Activated T-helper 1 cell treated with anti-CD3 and anti-CD28 coated beads, Interleukin-2, amount 50 U/mL, for 16 hours (primary cell): ENCODE measurements at places on chromosomes 1 and 21.

GRCh38 chr1:236753516-236753915, 41.6 kb upstream of the MTR start:
- no peak for DNase-seq

DNA sequence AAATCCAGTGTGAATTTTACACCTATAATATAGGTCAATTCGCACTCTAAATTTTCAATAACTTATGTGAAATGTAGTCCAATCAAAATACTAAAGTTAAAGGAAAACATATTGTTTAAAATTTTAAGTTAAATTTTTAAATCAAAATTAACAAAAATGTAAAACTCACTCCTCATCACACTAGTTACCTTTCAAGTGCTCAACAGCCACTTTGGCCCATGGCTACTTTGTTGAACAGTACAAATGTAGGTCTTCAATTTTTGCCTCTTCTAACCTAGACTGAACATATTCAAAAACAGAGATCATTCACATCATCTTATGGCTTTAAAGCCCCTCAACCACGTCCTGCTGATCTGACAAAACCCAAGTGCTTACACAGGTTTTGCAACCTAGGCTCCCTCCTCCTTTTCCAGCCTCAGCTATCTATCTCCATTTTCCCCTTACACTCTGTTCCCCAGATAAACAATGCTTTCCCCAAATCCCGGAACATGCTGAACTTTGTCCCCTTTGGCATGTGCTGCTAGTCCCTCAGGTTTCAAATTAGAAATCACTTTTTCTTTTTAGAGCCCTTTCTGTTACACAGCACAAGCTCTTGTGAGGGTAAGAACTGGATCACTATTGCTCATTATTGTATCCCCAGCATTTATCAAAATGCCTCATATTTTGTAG, 110.6 kb downstream of the AKT3 start:
- DNase-seq = no peak

DNA sequence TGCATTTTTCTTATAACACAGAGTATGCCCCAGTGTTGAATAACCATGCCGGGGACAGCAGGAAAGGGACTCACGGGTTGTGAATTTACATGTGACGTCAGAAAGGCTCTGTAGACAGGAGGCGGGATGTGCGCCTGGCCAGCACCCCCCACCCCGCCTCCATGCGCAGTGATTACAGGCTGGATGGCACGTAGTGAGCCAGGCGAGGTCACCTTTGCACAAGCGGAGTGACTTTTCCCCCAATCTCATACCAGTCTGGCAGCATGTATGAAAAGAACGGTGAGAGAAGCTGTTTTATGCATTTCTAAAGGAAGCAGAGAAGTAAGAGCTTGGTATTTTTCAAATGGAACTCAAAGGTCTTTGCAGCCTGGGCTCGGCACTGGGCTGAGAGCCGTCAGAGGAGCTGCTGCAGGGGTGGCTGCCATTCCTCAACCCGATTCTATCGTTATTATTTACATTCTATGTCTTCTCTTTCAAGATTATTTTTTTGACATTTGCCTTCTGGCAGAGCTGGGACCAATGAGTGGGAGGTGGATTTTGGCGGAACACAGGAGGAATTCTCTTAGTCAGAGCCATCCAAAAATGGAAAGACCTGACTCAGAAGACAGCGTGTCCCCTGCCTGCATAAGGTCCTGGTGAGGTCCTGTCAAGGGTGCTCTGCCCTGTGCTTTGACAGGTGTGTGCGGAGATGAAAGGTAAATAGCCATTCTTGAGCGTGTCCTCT, 115.6 kb upstream of the SLC45A1 start:
- DNase-seq = no peak

GRCh38 chr1:107142666-107143065, 1.8 kb downstream of the NTNG1 start:
- DNase-seq = no peak

- no peak for DNase-seq
Observed at GRCh38 chr21:46459356-46460112, 843 bp downstream of the DIP2A start.

DNA sequence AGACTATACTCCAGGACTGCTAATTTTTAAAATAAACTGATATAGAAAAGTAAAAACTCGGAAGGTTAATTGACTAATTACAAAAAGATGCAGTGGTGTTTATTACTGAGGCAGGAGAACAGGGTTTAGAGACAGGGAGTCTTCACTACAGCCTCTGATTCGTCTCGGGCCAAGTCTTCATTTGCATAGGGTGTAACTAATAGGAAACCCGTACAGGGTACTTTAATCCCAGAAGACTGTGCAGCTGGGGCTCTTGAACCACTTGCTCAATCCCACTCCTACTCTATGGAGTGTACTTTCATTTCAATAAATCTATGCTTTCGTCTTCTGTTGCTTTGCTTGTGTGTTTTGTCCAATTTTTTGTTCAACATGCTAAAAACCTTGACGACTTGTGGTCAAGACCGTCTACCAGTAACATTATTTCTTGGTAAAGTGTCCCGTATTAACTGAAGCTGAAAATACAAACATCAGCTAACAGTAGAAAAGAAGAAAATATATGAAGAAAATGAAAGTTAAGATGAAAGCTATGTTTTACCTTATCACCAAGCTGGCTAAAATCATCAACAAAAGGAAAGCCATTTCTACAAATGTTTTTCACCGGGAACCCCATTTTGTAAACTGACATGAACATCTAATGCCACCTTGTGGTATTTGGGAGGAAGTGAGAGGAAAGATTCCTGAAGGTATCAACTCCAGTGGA, 8.0 kb downstream of the SDHB start:
- DNase-seq = no peak

- DNase-seq = no peak
Observed at GRCh38 chr1:156703336-156703735, 2.0 kb downstream of the CRABP2 start.

DNA sequence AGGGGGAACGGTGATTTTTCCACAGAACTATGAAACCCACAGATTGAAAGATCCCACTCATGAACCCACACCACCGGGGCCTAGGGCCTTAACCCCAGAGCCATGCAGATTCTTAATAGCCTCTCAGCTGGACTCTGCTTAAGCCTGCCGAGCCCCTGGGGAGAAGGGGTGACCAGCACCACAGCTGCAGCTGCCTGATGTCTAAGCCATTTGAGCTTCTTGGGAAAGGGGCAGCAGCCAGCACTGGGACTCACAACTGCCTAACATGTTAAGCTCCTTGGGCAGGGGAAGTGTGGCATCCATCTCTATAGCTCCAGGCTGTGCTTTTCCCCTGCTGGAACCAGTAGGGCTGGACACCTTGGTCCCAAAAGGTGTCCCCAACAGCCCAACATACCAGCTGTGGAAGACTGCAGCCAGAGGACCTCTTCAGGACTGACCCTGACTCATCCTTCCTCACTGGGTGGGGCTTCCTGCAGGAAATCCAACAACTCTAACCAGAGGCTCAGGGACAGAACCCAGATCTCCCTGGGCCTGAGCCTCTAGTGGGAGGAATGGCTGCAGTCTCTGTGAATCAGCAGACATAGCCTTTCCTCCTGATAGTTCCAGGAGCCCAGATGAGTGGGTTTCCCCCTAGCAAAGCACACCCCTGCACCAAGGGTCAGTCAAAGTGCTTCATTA, 34.6 kb upstream of the FMO3 start:
- no peak for DNase-seq

- no peak for DNase-seq
Observed at GRCh38 chr1:116767782-116768382, 13.7 kb downstream of the CD2 start.

DNA sequence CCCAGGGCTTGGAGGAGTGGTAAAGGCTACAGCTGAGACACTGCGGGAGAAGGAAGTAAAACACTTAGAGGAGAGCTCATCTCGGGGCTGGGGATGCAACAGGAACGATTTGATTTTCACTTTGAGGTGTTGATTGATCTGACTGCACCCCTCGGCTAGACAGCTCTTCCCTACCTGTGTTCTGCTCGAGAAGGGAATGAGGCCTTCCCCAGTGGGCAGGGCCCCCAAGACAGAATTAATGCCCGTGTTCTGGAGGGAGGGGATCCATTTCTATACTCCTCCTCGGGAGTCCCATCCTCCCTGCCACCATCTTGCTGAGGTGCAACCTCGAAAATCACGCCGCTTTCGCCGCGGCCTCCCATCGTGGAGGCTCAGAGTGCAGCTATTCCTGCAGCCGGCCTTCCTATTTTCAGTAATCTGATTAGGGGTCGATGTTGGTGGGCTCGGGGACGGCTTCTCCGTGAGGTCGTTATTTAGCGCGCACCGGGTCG, 2.4 kb downstream of the ATP2B4 start:
- DNase-seq = no peak

DNA sequence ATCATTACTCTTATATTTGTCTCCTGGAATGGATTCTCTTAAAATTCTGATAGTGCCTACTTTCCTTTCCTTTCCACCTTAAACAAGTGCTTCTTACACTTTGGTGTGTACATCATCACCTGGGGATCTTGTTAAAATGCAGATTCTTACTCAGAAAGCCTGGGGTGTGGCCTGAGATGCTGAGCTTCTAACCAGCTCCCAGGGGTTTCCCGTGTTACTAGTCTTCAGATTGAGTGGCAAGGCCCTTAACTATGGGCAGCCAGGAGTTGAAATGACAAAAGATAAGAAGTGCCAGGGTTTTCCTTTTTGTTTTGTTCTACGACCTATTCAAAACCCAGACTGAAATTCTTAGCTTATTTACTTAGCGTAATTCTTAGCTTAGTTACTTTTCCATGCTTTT, 159.2 kb downstream of the HFM1 start:
- DNase-seq = no peak

- DNase-seq = no peak
Observed at GRCh38 chr1:48196237-48196636, 26.3 kb upstream of the SLC5A9 start.

DNA sequence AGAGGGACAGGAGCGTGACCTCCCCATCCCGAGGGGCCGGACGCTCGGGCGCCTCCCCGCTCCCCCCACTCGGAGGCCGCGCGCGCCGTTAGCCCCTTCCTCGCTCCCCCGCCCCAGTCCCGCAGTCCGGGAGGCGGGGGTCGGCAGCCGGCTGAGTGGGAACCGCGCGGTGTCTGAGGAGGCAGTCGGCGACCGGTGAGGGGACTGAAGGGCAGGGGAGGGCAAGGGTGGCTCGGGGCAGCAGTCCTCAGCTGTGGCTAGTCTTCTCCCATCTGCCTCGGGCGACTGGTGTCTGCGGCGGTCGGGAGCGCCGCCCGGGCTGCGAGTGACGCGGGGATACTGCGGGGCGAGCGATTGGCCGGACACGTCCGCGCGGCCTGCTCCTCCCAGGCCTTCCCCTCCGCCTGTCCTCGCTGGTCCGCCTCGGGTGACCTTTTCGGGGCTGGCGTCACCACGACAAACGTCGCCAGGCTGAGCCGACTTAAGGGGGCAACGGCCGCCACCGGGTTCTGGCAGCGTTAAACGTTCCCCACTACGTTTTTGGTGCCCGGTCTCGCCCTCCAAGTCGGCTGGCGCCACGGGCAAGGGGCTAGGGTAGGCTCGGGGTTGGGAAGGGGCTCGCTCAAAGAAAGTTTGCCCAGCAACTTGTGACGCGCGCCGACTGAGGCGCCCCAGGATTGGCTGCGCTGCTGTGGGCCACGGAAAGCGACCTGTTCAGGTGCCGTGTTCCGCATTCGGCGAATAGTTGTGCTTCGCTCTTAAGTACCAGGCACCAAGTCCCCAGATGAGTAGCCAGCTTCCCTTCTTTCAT, 538 bp downstream of the ZNF672 start:
- peak; percentile 75 for DNase-seq

DNA sequence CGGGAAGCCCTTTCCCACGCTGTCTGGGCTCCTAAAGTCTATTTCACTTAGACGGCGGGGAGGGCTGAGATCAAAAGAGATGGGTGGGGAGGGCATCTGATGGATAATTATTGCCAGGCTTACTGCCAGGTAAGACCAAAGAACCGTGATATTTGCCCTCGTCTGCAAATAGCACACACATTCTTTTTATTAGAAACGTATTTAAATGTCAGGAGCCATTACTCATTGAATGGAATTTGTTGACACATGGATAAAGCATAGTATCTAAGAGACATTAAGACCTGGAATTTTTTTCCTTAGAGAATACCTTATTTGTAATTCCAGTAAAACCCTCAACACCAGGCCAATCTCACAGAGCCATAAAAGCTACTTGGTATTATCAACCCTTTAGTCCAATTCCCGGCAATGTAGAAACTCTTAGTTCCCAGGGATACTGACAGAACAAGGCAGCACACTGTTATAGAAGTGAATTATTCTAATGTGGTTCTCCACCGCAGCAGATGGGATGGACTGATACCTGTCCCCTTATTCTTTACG, 10.6 kb downstream of the URB1 start:
- DNase-seq = no peak

DNA sequence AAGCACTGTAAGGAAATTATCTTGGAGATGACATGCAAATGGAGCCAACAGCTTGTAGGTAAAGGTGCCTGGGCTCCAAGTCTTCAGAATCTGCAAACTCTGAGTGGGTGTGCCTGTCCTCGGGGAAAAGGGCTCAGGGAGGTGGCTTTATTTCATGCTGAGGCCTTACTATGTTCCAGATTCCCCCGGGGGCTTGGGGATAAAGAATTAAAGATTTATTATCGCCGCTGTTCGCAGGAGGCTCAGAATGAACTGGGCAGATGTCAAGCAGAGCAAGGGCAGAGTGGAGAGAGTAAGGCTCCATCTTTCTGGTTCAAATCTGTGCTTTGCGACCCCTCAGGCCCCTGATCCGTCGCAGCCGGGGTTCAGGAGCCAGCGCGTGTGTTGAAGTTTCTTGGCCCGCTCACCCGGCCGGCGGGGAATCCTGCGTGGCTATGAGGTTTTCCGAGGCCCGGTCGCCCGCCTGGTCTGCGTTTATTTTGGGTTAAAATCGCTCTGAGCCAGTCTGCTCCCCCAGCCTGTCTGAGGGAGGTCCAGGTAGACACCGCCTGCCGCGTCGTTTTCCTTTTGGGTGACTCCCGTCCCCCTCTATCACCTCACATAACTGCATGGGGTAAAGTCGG, 19.5 kb downstream of the RHOU start:
- DNase-seq = no peak

DNA sequence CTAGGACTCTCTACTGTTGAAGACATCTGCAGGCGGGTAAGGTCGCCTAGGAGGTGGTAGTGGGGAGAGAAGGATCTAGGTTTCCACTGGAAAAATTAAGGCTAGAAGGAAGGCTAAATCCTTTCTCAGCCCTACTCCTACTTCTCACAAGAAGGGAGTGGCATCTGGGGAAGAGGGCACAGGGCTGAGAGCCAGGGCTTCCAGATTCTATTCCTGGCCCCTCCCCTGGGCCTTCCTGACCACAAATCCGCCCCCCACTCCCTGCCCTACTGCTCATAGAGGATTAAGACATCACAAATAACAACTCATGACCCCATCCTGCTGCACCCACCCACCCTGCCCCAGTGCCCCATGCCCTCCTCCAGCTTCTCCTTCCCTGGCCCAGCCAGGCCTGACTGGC, 2.5 kb downstream of the PHLDA3 start:
- no peak for DNase-seq

- DNase-seq = no peak
Observed at GRCh38 chr1:193525917-193526710, 339.7 kb upstream of the B3GALT2 start.

- no peak for DNase-seq
Observed at GRCh38 chr1:227893300-227893948, 54.3 kb downstream of the WNT9A start.

- DNase-seq = no peak
Observed at GRCh38 chr21:35046263-35046624, 2.9 kb downstream of the RUNX1 start.
